ENCODE measurements at places on chromosomes 1 and 21. TPM values are rescaled to one million over a fixed set of nuclear protein-coding genes. Genes with fewer than 3 reads are reported as not detected.

DNA sequence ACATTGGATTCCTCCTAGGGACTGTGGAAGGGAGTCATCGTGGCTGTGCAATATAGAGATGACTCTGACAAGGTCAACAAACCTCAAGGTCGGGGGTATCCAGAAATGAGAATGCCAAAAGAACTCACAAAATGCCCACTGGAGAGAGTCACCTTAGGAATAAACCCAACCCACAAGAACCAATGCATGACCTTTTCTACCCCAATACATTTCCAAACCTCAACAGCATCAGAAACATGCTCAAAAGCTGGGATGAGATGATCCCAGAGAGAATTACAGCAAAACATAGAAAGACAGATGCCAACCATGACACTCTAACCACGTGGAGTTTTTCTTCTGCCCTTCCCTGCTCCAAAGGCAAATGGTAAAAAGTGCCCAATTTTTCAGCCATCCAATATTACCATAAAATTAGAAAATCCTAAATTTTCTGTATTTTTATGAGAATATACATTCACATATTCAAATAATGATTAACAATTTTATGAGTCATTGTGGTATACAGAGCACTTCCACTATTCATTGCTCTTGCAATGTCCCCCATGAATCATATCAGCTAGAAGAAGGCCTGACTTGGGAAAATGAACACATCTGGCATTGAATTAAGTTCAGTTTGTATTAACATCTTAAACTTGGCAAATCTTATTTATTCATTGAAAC, 88.2 kb upstream of the PALMD start:
- no peak for DNase-seq

Gene RCC2
- 11.3 TPM for total RNA-seq

DNA sequence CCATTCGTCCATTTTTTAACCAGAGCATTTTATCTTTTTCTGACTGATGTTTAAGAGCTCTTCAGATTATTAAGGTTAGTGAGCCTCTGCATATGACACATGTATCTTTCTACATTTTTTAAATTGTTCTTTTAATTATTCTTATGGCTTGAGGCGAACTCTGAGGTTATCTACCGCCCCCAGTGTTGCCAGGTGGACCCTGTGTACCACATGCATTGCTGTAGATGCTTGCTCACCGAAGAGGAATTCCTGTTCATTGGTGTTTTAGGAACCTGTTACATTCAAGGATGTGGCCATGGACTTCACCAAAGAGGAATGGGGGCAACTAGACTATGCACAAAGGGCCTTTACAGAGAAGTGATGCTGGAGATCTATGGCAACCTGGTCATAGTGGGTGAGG, 31.8 kb downstream of the ZNF684 start:
- DNase-seq: no peak

DNA sequence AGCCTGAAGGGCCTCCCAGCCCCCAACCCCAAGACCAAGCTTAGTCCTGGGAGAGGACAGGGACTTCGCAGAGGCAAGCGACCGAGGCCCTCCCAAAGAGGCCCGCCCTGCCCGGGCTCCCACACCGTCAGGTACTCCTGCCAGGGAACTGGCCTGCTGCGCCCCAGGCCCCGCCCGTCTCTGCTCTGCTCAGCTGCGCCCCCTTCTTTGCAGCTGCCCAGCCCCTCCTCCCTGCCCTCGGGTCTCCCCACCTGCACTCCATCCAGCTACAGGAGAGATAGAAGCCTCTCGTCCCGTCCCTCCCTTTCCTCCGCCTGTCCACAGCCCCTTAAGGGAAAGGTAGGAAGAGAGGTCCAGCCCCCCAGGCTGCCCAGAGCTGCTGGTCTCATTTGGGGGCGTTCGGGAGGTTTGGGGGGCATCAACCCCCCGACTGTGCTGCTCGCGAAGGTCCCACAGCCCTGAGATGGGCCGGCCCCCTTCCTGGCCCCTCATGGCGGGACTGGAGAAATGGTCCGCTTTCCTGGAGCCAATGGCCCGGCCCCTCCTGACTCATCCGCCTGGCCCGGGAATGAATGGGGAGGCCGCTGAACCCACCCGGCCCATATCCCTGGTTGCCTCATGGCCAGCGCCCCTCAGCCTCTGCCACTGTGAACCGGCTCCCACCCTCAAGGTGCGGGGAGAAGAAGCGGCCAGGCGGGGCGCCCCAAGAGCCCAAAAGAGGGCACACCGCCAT, 21.9 kb upstream of the ARF1 start:
- peak; percentile 37 for DNase-seq

GRCh38 chr21:18369115-18369514, 34.5 kb downstream of the TMPRSS15 start:
- no peak for DNase-seq

- no peak for DNase-seq
Observed at GRCh38 chr1:16464917-16465625, 24.5 kb downstream of the NECAP2 start.

Gene PLEKHG5
- 16.8 TPM for total RNA-seq

Measured in Right ventricle myocardium superior (tissue), 1 donor.